ENCODE measurements at places on chromosomes 12 and 14.

DNA sequence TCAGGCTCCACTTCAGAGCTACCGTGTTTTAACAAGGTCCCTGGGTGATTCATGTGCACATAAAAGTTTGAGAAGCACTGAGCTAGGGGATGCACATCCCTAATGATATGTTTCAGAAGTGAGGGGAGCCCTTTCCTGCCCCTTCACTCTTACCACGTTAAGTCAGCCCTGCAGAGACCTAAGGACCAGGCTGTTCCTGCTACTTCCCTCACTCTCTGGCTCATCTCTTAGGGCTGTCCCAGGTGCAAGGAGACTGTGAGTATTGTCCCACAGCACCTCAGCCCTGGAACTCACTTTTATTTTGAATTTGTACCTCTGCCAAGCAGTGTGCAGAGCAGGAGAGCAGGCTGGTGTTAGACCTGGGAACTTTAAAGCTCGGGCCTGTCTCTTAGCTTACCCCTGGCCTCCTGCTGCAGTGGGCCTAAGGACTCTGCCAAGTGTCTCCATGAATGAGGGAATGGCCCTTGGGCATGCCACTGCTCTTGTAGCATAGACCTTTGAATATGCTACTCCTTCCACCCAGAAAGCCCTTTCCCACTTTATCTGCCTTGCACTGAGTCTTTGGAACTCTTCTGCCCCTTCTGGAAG, 11.0 kb upstream of the SUSD6 start:
- no peak for DNase-seq

- no peak for DNase-seq
Observed at GRCh38 chr12:46608431-46609272, 217.1 kb downstream of the SLC38A4 start.

DNA sequence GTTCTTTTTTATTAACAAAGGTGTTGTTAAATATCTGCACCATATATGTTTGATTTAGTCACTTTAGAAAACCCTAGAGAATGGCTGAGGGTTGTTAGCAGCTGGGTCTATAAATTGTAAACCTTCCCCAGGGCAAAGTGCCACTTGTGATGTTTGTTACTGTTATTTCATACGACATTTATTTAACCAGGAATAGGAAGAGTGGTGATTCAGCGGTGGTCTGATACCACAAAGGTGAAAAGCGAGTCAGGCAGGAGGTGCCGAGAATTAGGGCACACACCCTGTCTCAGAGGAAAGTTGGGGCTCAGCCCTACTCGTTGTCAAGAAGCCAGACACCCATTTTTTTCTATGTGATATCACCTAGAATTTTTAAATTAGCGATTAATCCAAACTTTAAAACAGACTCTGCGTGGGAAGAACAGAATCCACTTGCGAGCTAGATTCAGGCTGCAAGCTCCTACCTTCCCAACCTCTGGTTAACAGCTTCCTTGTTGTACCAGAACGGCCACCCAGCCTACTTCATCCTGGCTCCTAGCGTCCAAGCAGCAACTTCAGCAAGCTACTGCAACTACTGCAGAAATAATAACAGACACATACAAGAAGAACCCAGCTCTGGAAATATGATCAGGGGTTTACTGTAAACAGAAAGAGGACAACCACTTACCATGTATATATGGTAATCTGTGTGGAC, 126.7 kb downstream of the TMEM132D start:
- no peak for DNase-seq

GRCh38 chr12:26100666-26101349, 24.0 kb downstream of the BHLHE41 start:
- no peak for DNase-seq

GRCh38 chr12:78863482-78864402, 832 bp upstream of the SYT1 start:
- DNase-seq: no peak

DNA sequence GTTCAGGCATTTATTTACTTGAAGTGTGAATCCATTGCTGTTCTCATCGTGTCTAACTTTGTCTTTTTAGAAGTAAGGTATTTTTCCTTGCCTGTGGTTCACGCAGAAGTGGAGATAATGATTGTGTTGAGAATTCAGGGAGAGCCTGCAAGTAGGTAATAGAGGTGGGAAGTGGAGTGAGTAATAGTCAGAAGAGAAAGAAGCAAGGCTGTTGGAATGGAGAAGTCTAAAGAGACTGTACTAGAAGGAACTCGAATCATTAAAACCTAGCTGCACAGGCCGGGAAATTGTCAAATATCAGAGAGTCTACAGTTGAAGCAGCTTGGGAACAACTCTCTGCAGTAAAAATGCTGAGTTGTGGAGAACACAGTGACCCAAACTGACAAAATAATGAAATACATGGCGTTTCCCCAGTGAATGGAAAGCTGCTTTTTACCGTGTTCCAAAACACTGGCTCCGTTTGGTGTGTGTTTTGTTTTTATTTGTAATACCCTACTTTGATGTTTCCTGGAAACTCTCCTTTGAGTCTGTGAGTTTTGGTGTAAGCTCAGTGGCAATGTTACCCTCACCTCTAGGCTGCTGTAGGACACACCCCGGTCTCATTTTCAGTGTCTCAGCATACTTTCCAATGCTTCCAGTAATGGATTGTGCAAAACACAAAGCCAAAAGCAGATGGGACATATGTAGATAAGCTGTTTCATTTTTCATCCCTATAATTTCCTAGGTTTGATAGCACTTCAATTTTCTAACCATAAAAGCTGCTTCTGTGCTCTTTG, 146.6 kb downstream of the CRADD start:
- DNase-seq: no peak

DNA sequence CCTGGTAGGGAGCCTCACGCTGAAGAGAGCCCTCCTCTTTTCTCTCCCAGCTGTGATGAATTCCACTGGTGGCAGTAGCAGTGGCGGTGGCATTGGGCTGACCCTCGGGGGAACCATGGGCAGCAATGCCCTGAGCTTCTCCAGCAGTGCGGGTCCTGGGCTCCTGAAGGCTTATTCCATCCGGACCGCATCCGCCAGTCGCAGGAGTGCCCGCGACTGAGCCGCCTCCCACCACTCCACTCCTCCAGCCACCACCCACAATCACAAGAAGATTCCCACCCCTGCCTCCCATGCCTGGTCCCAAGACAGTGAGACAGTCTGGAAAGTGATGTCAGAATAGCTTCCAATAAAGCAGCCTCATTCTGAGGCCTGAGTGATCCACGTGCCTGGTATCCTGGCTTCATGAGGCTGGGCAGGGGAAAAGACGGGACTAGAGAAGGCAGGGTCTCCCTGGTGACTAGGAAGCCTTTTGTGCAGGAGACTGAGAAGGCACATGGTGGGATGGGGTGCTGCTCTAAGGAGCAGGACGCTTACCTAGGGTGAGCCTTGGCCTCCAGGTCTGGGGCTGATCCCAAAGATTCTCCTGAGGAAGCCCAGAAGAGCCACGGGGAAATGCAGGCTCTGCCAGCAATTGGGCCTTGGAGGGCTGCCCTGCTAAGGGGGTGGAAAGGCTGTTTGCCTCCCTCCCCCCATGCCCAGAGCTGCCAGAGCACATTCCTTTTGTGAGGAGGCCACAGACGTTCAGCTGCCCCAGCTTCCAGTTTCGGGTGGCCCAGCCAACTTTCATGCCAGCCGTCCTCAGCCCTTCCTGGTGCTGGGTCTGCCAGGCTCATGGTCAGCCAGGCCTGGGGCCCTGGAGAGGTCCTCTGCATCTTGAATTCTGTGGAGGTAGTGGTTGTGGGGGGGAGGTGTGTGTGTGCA, 15.8 kb downstream of the KRT7 start:
- no peak for DNase-seq

DNA sequence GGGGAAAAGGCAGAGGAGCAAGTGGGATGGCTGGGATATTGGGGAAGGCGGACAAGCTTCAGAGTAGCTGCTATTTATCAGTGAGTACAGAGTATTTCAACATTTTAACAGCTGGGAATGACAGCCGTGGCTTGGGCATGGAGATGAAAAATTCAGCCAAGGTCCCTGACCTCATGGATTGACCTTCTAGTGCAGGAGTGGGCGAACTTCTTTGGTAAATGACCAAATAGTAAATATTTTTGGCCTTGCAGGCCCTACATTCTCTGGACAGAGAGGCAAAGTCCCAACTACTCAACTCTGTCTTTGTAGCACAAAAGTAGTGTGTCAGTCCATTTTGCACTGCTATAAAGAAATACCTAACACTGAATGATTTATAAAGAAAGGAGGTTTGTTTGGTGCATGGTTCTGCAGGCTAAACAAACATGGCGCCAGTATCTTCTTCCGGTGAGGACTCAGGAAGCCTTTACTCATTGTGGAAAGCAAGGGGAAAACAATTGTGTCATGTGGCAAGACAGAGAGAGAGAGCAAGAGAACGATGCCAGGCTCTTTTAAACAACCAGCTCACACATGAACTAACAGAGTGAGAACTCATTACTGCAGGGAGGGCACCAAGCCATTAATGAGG, 33.6 kb downstream of the TMEM233 start:
- DNase-seq: no peak

DNA sequence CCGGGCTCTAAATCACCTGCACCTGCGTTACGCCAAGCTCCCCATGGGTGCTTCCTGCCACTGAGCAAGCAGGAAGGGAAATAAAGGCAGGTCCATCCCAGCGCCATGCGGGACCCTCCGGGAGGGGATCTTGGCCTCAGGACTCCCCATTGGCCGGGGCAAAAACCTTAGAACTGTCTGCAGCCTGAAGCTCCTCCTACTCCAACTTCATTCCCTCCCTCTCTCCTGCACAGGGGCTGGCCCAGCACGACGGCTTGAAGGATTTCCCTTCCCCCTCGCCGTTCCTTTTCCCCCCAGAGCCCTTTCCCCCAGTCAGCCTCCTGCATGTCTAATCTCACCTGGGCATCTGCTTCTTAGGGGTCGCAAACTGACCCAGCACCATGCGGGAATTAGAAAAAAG, 137.2 kb upstream of the NCOR2 start:
- no peak for DNase-seq

DNA sequence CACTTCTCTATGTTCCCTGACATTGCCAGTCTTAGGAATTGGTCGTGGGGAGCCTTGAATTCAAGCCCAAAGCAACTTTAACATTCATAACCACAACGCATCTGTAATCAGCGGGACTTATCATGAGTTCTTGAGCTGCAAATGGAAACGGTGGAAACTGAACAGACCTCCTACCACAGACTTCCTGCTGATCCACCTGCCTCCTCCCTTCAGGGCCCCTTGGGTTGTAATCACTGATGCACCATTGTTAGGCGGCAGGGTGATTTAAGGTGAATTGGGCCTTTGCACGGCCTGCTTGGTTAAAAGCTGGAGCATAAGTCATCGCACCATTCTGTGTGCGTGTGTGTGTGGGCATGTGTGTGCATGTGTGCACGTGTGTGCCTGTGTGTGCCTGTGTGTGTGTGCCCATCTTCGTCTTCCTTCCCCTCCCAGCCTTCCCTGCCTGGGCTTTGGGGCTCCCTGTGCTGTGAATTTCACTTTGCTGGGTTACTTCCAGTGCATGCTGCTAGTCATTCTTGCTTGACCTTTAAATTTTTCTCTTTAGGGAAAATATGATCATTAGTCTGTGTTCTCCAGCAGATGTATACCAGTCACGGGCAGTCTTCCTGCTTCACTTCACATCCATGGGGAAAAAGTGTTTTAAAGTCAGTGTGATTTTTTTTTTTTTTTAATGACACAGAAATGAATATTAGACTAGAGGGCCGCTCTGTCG, 29.1 kb downstream of the CHST11 start:
- DNase-seq: peak; percentile 65

- DNase-seq: no peak
Observed at GRCh38 chr12:120950807-120951206, 27.5 kb upstream of the HNF1A start.

DNA sequence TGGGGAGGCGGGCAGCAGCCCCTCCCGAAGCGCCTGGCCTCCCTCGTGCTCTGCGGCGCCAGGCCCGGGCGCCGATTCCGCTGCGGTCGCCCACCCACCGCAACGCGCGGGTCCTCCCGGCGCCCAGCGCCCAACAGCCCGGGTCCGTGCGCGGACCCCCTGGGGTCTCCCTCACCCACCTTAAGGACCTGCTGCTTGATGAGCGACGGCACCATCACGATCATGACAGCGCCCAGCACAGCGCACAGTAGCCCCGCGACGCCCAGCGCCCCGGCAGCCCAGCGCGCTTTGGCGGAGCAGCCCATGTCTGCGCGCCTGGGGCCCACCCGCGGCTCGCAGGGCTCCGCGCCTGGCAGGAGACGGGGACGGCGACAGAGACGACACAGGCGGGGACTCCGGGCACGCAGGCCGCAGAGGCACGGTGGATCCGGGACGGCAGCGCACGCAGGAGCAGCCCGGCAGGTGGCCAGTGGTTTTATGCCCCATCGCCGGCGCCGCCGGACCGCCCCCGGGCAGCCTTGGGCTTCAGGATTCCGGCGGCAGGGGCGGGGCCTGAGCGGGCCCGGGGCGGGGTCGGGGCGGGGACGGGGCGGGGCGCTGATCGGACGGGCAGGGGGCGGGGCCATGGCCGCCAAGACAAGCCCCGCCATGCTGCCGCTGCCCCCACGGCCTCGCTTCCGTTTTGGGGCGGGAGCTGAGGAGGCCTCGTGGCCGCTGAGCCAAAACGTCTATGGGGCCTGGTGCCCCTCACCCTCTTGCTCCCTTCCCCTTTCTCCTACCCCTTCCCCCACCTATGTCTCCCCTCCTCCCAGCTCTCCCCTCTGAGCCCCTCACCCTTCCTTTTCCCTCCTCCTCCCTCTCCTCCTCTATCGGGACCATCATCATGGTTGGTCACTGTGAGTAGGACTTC, at the start of gene SCARB1:
SCARB1 (minus strand) TSS at position 449 of the 910 bp plus-strand sequence; CDS start at position 305, 144 bp downstream.
- peak; percentile 73 for DNase-seq

DNA sequence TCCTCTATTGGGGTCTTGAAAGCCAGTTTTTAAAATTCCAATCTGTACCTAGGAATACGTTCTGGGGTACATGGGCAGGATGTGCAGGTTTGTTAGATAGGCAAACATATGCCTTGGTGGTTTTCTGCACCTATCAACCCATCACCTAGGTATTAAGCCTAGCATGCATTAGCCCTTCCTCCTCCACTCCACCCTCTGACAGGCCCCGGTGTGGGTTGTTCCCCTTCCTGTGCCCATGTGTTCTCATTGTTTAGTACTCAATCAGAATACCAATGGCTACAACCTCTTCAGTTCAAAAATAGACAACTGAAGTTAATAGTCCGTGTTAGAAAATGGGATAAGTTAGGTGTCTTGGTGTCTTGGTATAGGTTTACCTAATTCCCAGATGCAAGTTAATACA, 3.4 kb downstream of the NTS start:
- no peak for DNase-seq

GRCh38 chr14:99891900-99892299, 98.7 kb downstream of the EML1 start:
- DNase-seq: no peak

DNA sequence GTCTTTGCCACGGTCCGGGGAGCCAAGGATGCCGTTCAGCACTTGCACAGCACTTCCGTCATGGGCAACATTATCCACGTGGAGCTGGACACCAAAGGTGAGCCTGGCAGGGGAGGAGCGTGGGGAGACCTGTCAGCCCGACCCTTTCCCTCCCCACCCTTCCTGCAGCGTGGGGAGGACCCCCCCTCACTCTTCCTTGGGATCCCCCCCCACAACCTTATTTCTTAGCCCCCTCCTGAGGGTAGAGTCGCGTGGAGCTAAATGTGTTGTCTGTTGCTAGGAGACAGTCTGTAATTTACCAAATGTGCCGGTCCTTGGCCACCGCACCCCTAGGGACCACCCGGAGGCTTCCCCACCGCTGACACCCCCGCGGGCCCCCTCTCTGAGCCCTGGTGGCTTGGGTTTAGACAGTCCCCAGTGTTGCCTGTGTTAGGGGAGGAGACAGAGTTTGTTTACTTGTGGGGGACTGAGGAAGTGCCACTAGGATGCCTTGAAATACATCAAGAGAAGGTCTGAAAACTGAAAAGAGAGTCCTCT, 2.3 kb downstream of the SETD1B start:
- no peak for DNase-seq
